ENCODE measurements at places on chromosomes 7 and 10. TPM values are rescaled to one million over a fixed set of nuclear protein-coding genes. Genes with fewer than 3 reads are reported as not detected.

GRCh38 chr10:98425511-98426352 lies 10.8 kb upstream of the PYROXD2 start:
- DNase-seq, result no peak

- no peak for DNase-seq
Observed at GRCh38 chr7:117210908-117211307, 112.0 kb downstream of the WNT2 start.

DNA sequence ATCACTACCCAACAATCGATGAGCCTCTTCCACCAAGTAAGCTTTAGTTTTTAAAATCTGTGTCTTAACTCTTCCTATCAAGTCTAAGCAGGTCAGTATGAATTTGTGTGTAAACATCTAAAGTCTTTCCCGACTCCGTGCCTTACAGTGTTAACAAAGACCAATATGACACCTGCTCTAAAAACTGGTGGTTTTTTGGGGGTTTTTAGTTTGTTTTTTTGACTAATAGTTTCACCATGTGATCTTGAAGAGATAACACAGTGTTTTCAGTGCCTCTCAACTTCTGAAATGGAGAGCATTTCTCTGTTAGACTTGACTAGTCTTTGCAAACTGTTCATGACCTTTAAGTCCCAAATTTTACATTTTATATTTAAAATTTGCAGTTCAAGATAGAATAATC lies 132.0 kb upstream of the STK17A start:
- no peak for DNase-seq

- DNase-seq, result no peak
Observed at GRCh38 chr7:92968502-92968901, 132.1 kb upstream of the CDK6 start.

- DNase-seq, result no peak
Observed at GRCh38 chr10:74114041-74114448, 36.6 kb downstream of the AP3M1 start.

- peak; percentile 60 for DNase-seq
Observed at GRCh38 chr10:97542169-97543024, 30.2 kb upstream of the ANKRD2 start.

GRCh38 chr10:131315344-131315743 lies 3.8 kb upstream of the TCERG1L start:
- no peak for DNase-seq

- no peak for DNase-seq
Observed at GRCh38 chr10:69045441-69046300, 42.2 kb upstream of the SRGN start.

- no peak for DNase-seq
Observed at GRCh38 chr10:77016278-77016815, 621.3 kb downstream of the KCNMA1 start.

Gene ARHGEF35
- 7.8 TPM for total RNA-seq

Gene INMT
- total RNA-seq, result 132 TPM

Gene DENND2A
- 4.0 TPM for total RNA-seq

Data from prostate gland (tissue), 2 donors.